Dermis microvascular lymphatic vessel endothelial cell (primary cell): ENCODE measurements at places on chromosomes 11 and 22.

- DNase-seq: no peak
Observed at GRCh38 chr22:38831166-38831945, 12.5 kb downstream of the NPTXR start.

- no peak for DNase-seq
Observed at GRCh38 chr22:29555065-29555644, 1.6 kb upstream of the THOC5 start.

DNA sequence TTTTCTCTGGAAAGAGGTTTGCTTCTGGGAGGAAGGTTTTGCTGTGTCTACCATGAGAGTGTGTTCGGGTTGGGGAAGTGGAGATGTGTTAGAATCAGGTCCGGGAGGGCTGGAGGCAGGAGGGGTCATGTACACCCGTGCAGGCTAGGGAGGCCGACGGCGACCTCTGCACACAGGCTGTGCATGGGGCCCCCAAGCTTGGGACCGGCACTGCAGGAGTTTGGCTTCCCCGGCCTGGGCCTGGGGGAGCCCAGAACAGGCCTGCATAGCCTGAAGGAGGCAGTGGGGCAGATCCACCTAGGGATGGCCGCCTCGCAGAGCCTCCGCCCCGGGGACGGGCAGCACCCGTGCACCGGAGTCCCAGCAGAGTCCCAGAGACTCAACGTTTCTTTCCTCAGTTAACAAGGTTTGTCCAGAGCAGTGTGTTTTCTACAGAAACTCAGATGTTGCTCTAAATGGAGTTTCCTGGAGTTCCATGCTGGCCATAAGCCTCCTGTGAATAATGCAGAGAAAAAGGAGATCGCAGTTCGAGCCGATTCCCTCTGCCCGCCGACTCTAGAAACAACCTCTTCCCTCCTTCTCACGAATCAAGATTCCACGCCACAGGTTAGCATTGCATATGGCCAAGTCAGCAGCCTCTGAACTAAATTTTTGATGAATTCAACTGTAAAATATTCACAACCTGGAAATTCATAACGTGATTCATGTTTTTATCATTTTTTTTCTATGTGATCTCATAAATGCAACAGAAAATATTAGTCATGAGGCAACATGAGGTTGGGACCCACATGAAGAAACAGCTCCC is 427.3 kb downstream of the BRD1 start:
- no peak for DNase-seq

GRCh38 chr11:78212586-78213371 is 24.1 kb downstream of the USP35 start:
- no peak for DNase-seq

GRCh38 chr11:93733474-93733873 is 7.8 kb downstream of the TAF1D start:
- no peak for DNase-seq

DNA sequence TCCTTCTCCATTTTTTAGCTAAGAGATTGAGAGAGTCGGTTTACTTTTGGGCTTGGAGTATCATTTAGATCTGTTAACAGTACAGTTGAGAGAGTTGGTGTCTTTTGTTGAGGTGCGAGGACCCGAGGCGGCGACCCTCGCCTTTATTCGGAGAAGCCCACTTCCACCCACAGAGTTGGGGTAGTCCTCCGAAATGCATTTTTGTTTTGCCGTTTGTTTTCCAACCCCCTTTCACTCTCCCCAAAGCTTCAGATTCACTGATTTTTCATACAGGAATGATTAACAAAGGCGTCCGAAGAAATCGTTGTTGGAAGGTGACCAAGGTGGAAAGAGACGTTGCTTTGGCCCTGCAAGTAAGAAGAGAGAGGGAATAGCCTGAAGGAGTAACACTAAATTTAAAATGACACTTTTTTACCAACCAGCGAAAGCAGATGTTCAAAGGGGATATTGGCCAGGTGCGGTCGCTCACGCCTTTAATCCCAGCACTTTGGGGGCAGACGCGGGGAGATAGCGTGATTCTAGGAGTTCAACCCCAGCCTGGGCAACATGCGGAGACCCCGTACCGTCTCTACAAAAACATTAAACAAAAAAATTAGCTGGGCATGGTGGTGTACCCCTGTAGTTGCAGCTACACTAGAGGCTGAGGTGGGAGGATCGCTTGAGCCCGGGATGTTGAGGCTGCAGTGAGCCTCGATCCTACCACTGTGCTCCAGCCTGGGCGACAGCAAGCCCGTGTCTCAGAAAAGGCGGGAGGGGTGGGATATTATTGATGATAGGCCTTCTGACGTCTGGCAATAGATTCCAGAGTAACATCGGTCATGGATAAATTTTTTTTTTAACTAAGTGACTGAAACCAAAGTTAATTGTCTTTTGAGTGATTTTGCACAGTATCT is 899 bp upstream of the RAB30 start:
- DNase-seq: no peak

DNA sequence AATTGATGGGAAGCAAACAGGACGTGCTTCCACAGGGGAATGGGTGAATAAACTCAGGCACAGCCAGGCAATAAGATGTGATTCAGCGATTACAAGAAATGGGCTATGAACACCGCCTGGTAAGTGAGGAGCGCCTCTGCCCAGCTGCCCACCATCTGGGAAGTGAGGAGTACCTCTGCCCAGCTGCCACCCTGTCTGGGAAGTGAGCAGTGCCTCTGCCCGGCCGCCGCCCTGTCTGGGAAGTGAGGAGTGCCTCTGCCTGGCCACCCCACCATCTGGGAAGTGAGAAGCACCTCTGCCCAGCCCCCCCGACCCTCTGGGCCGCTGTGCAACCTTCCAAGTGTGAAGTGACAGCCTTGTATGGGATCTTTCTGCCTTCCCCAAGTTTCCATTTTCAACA is 73.2 kb upstream of the PRR5 start:
- no peak for DNase-seq
